ENCODE measurements at places on chromosomes 6 and 20.

- DNase-seq = no peak
Observed at GRCh38 chr6:148884461-148884860, 137.6 kb downstream of the UST start.

DNA sequence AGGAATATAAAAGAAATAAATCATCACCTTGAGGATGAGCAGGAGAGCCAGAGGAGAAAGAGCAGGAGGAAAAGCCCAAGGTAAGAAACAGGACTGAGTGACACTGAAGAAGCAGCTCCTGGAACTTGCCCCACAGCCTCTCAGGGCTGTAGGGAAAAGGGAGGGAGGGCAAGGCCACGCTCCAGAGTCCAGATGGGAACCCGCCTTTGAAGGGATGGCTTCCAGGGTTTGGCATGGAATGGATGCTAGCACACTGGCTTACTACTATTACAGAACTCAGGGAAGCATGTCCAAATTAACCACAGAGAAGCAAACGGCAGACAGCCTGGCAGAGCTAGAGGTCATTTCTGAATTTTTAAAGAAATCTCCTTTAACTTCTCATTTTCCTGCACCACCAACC, 26.8 kb downstream of the RALGAPA2 start:
- no peak for DNase-seq

DNA sequence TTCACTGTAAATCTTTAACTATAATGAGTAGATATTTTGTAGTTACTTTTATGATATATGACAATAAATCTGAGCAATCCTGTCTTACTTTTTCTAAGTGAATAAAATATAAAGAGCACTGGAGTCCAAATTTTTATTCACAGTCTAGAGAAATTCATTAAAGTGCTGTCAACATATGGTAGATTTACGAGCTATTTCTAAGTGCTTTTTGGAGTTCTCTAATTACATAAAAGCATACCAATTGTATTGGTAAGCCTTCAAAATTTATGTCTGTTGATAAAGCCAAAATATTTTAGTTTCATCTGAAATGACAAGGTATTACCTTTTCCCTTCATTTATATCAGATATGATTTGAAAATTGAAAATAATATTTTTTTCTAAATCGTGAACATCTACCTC, 75.4 kb downstream of the MAN1A1 start:
- DNase-seq = no peak

GRCh38 chr20:10469599-10469998, 34.5 kb downstream of the SLX4IP start:
- DNase-seq = no peak

- no peak for DNase-seq
Observed at GRCh38 chr6:45956663-45957062, 59.0 kb downstream of the CLIC5 start.

DNA sequence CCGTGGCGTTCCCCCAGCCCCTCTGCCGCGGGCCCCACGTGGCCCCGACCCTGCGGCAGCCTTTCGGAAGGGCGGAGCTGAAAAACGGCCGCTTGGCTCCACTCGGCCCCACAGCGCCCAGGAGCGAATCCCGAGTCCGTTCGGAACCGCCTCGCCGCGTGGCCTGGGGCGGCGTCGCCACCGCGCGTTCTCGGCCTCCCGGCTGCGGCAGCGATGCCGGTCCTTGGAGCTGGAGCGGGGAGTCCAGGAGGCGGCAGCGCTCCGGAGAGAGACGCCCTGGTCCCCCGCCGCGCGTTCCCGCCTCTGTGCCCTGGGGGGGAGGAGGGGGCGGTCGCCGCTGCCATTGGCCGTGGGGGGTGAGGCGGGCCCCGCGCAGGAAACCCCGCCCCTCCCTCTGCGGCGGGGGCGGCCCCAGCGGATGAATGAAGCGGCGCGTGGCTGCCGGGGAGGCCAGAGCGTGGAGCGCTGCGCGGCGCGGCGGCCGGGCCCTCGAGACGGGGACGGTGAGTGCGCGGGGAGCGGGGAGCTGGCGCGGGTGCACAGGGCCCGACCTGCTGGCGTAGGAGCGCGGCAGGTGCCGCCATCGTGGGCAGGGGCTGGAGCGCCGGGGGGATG, at the start of gene SLCO4A1:
Gene SLCO4A1 (plus strand): TSS at position 453 of the 615 bp plus-strand sequence. CDS start 13,952 bp downstream, outside the sequence.
- DNase-seq = peak; percentile 71

Data from activated CD8-positive, alpha-beta memory T cell treated with anti-CD3 and anti-CD28 coated beads for 1 hour (primary cell).